ENCODE measurements at places on chromosomes 2 and 18.

GRCh38 chr2:199101487-199101886 is 356.3 kb downstream of the SATB2 start:
- no peak for DNase-seq

GRCh38 chr2:7429733-7430132 is 512.5 kb downstream of the RNF144A start:
- no peak for DNase-seq

DNA sequence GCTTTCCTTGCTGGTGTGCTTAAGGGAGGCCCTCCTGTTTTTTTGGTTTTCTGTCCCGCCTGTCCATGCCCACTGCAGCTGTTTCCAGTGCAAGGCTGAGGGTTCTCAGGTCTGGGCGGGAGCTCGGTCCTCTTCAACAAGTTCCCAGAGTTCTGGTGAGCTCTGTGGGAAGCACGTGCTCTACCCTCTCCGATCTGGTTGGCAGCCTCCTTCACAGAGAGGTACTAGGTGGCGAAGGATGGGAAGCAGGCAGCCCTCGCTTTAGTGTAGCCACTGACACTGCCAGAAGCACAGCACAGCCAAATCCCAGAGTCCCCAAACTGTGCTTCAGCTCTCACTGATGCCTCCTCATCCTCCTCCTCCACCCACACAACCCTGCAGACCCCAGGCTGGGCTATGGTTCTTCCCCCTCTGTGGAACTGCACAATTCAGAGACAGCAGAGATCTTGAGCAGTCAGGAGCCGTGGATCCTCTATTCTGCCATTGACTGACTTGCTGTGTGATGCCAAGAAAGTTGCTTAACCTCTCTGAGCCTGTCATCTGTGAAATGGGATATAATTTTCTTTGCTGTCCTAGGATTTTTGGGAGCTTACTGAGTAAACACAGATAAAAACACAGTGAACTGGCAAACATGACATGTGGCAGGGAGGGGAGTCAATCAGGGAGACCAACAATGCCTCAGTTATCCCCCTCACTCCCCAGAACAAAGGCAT is 157.3 kb downstream of the MSH2 start:
- DNase-seq: no peak

DNA sequence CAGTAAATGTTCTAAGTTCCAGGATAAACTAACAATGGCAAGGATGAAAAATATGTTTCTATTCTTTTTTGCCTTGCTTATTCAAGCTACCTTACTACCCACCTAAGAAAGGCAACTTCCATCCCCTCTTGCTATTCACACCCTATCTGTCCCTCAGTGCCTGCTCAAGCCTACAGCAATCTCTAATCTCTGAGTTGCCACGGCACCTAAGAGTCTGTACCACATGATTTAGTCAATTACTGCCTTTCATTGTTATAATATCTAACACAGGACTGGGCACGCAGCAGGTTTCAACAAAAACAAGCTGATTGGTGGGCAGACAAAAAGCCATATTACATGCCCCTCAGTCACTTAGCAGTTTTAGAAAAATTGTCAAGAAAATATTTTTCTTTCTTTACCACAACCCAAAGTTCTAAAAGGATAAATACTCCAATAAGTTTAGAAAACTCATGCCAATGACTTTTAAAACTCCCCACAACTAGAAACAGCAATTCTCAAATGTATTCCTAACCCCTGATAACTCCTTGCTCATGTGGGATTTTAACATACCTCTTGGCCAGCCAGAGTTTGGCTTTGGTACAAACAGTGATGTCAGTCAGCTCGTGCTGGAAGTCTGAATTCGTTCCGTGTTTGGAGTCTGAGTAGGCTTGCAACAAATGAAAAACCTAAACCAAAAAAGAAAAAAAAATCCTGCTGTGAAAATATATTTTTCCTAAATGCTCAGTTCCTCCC is 117.3 kb upstream of the ZFP36L2 start:
- DNase-seq: no peak

DNA sequence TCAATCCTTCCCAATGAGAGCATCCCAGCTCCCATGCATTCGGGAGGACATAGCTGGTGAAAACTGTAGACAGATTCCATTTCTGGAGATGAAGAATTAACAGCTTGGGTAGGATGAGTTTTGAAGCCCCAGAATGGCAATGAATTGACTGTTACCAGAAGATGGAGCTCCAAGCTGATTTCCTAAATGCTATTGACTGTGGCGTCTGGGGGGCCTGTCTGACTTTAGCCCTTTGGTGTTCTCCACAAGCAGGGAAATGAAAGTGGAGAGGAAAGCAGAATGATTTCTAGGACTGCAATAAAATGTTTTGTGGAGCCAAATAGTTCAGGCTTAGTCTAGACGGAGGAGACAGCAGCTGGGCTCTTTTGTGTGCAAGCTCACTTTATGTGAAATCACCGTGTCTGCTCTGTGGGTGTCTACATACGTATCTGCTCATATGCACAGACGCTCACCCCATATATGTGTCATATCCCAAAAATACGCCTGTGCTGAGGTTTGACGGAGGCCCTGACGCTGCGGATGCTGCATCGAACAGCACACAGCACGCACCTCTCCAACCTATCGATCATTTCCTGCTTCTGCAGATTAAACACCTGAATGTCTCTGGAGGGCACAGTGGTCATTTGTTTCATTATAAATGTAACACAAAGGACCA is 166.4 kb upstream of the PXDN start:
- DNase-seq: no peak

Measured in NCI-H774 (cell line).